ENCODE measurements at places on chromosomes 16 and 17.

- no peak for DNase-seq
These were observed 18.1 kb downstream of the SDK2 start for GRCh38 chr17:73625991-73626673.

DNA sequence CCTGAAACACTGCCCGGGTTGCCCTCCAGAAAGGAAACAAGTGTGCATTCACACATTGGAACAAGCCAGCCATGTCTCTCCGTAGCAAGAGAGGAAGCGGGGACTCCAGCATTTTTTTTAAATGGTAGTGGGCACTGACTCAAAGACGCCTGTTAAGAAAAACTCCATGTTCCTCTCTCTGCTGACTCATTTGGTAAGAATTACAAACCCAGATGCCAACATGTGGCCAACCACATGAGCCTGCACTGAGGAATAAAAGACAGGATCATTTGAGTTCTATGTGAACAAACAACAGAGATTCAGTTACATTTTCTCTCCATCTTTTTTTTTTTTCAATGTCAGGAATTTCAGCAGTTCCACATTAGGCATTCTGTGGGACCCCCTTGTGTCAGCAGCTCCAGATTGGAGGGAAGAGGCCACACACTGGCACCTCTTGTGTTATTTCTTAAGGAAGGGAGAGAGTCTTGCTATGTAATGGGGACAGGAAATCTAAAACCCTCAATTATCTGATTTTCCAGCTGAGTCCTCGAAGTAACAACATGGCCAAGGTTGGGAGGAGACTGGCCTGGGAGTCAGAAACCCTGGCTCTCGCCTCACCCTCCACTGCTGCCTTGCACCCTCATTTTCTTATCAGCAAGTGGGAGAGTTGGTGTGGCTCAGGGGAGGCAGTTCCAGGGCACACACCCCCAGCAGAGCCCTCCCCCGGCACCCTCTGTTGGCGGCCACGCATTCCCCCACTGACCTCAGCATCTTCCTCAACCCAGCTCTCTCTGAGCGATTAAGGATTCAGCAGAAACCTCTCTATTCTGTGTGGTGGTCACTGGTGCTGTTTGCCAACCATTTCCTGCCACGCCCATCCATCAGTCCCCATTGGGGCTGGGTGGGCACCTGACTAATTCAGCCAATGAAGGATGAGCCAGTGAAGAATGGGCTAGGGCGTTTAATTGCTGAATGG lies 173.0 kb downstream of the FOXL1 start:
- peak; percentile 66 for DNase-seq

GRCh38 chr17:81167638-81168037 lies 1.6 kb upstream of the AATK start:
- no peak for DNase-seq

- peak; percentile 59 for DNase-seq
These were observed 186.5 kb downstream of the STX8 start for GRCh38 chr17:9389111-9389527.

- DNase-seq, result no peak
These were observed 5.1 kb downstream of the COPRS start for GRCh38 chr17:31853911-31854470.

DNA sequence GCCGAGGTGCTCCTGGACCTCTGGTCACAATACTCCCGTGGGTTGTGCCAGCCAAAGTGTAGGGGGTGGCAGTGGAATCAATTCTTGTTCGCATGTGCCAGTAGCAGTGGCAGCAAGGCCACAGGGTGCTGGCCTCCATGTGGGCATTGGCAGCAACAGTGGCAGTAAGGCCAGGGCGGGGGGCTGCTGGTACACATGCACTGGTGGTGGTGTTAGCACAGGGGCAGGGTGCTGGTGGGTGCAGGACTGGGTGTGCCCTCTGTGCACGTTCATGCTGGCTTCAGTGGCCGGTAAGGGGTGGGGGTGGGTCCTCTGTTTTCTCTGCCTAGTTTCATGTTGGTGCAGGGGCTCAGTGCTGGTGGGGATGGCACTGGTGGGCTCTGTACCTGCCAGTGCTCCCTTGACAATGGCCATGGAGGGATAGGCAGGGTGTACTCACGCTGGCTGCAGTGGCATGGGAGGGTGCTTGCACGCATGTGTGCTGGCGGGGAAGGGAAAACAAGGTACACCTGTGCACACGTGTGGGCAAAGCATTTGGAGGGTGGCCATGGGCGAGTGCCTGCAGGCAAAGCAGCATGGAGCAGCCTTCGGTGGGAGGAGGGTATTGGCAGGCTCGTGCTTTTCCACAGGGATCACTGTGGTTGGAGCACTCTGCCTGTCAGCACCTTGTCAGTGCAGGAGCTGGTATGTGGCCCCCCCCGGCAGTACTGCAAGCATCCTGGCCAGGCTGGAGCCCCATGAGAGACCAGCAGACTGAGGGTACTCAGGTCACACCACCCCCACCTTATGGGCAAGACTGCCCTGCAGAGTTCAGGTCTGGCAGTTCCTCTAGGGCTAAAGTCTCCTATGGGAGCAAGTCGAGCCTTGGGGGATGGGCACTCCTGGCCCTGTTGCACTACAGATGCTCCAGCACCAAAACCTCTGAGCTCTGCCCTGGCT lies 35.8 kb downstream of the NF1 start:
- no peak for DNase-seq

GRCh38 chr16:56600398-56600999 lies 7.9 kb upstream of the MT2A start:
- DNase-seq, result peak; percentile 50

DNA sequence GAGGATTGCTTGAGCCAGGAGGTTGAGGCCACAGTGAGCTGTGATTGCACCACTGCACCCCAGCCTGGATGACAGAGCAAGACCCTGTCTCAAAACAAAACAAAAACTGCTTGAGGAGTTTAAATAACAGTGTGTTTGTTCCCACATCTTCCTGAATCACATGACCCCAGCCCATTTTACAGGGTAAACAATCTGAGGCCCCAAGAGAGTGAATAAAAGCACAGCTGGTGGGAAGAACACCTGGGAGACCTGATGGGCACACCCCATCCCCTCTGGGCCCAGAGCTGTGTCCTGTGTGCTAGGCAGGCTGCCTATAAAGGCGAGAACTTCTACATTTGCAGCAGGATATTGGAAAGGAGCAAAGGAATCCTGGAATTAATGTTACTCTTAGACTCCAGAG lies 69.6 kb downstream of the PLXDC1 start:
- no peak for DNase-seq

GRCh38 chr16:189604-190186 lies 9.4 kb downstream of the HBQ1 start:
- DNase-seq, result no peak

DNA sequence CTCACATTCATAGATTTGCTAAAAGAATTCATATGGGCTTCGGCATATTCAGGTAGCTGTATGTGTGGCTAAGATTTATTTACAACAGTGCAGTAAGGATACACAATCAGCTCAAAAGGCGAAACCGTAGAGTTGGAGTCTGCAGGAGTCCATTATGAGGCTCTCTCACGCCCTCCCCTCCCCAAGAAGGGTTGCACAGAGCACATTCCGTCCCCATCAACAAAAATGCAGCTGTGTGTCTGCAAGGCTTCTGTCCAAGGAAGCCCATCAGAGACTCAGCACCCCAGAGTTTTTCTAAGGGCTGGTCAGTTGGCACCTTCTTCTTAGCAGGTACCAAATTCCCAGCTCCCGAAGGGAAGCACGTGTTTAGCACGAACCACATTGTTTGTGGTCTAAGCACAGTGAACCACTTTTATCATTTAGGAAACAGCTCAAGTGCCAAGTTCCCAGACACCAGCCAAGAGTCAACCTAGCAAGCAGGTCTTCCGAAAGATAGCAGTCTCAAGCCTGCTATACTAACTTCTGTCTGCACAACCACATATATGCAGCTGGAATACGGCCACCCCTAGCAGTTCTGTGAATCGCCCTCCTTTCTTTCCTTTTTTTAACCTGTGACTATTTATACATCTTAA lies 28.5 kb upstream of the MEAK7 start:
- no peak for DNase-seq

GRCh38 chr16:55912022-55912421 lies 36.8 kb upstream of the CES5A start:
- no peak for DNase-seq

- DNase-seq, result no peak
These were observed 129.8 kb downstream of the ZNF423 start for GRCh38 chr16:49726155-49726554.

DNA sequence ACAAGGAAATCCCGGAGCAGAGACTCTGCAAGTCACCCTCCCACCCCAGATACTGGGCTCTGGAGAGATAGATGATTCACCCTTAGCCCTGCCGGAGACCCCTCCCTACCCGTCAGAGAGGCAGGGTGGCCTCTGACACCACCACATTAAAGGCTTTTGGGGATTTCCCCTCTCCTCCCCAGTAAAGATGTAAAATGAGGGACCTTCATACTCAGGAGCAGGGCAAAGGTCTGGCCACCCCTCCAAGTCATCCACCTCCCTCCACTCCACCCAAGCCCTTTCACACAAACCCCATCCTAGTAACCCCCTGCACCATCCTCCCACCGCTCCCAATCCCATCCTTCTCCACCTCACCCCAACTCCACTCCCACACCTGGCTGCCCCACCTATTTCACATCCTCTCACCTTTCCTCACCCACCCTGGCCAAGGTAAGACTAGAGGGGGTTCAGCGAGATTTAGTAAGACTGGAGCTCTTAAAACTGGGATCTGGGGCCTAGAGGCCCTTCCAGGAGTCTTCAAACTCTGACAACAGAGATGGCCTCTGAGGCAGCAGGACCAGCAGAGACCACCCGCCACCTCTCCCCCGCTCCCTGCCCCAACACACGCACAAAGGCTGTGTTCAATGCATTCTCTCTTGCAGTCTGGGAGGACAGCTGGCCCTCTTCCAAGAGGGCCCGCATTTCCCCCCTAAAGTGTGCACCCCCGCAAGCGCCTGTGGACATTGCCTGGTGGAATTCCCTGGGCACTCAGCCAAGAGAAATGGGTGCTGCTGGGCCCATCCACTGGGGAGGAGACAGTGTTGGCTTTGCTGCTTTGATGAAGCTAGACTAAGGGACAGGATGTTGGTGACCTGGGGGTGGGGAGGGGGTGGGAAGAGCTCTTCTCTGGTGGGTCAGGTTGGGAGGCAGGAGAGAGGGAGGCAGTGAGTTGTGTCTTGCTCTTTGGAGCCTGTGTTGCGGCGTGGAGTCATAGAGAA lies 1.1 kb downstream of the ABAT start:
- no peak for DNase-seq

DNA sequence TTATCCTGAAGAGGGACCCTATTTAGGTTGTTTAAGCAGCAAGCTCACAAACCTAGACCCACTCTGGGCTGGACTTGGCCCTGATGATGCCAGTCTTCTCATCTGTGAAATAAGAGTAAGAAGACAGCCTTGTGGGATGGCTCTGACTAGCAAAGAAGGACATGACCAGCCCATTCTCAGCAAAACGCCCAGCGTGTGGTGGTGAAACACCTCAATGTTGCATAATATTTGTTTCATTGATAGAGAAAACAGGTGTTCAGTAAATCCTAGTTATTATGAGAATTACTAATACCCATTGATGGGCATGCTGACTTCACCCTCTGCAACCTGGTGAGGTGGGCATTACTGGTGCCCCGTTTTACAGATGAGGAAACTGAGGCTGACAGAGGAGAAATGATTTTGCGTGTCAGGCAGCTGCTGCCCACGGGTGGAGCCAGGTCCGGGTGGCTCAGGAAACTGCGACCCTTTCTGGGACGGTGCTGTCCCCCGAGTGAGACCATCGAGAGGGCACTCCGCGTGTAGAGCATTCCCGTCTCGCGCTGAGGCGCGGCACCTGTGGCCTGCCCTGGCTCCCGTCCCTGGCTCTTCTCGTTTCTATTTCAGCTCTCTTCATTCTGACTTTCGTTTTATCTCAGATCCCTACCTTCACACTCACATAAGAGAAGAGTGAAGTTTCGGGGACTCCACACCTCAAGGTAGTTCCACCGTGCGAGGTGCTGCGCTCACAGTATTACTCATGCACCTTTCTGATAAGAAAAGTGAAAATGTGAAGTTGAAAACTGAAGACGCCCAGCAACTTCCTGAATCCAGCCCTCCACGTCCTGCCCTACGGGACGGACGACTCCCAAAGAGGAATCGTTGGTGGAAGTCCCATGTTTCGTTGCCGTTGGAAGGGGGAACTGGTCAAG lies 48.5 kb downstream of the IRF8 start:
- DNase-seq, result no peak

GRCh38 chr17:31858642-31859486 lies at the start of gene COPRS:
Gene COPRS (minus strand): TSS chr17:31859244. CDS start chr17:31859199, 45 bp downstream.
- peak; percentile 69 for DNase-seq

DNA sequence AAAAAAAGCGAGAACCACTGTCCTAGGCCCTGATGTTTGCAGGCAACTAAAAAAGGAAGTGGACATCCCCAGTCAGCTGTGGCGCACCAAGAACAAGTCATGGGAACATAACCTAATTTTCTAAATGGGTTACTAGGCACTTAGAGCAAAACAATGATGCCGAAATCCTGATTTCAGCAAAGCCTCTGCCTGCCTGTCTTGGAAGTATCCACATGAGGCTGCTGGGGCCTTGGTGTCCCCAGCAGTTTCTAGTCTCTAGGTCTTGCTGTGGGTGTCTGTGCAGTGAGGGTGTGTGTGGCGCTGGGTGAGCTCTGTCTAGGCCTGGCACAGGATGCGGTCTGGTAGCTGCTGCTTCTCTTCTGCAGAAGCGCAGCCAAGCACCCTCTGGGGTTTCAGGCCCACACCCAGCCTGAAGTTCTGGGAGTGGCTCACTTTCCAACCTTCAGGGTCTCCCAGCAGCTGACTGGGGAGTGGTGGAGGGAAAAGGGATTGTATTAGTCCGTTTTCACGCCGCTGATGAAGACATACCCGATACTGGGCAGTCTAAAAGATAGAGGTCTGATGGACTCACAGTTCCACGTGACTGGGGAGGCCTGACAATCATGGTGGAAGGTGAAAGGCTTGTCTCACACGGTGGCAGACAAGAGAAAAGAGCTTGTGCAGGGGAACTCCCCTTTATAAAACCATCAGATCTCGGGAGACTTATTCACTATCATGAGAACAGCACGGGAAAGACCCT lies 21.1 kb downstream of the STH start:
- no peak for DNase-seq

DNA sequence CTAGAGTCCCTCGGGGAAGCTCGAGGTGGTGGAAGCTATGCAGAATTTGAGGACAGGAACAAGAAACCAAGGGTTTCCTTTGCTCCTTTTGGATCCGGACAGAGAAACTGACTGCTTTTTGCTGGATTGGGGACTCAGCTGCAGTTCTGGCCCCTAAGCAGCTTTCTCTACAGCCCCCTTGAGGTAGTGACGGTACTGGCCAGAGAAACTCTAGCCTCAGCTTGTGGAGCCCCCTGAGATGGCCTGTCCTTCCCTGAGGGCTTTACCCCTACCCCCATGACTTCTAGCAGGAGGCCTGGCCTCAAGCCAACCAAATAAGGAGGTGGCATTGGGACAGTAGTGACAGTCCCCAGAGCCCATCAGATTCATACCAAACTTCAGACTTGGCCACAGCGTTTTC lies 118.1 kb downstream of the IRX5 start:
- no peak for DNase-seq

- DNase-seq, result no peak
These were observed 607.3 kb upstream of the GOT2 start for GRCh38 chr16:59341368-59341767.
